Anterior cingulate cortex (tissue), 58 donors: ENCODE measurements at places on chromosomes 11 and 22.
A peak's percentile ranks its signal among the peaks of the same experiment; 100 is the strongest.

DNA sequence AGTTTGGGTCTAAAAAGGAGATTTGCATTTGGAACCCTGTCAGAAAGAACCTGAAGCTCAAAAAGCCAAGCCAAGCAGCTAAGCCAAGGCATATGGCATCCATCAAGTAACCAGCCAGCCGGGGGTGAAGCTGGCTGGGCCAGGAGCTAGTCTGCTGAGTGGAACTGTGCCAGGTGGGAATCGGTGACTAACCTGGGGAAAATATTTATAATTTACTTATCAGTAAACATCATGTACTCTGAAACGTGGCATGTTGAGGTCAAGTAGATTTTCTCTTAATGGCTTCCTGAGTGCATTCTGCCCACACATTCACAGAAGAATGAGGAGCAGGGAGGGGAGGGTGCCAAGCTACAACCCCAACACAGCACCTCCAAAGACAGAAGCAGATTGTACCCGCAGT is 70.5 kb upstream of the SESN3 start:
- no peak for DNase-seq

- no peak for DNase-seq
These were observed 1.8 kb upstream of the VSTM5 start for GRCh38 chr11:93852242-93852641.

- peak; percentile 38 for DNase-seq
These were observed 42.1 kb downstream of the PAX6 start for GRCh38 chr11:31768749-31769640.

- DNase-seq = no peak
These were observed 125.9 kb downstream of the RCN1 start for GRCh38 chr11:32216749-32217148.

GRCh38 chr22:32518848-32519247 is 44.2 kb downstream of the FBXO7 start:
- DNase-seq = no peak

DNA sequence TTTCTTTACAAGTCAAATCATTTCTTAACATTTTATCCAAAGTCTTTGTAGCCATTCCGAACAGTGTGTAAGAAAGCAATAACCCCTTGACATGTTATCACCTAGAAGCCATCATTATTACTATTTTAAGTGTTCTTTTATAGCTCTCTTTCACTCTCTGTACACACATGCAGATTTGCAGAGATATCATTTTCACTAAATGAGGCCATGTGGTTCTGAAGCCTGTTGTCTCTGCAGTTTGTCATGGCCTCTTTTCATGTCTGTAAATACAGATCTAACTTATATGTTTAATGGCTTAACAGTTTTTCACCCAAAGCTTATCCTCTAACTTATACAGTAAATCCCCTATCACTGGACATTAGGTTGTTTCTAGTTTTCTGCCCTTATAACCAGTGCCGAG is 166.8 kb downstream of the MYO18B start:
- no peak for DNase-seq

DNA sequence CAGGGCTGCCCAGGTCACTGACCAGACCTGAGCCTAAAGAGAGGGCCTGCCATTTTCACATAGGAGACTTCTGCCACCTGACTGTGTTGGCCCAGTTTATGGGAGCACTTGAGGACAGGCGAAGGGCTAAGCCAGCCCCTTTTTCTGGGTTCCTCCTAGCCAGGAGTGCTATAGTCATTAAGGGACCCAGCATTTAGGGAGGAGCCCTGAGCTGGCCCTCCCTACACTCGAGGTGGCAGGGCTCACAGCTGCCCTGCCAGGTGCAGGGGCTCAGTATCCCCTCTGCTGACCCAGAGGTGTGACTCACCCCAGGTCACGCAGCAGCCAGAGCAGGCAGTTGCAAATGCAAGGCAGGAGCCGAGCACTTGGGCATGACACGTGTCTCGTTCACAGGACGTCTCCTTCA is 86.3 kb upstream of the CRYBB3 start:
- no peak for DNase-seq

GRCh38 chr22:28247667-28248363 is 328.8 kb upstream of the PITPNB start:
- DNase-seq = no peak

GRCh38 chr11:118238421-118238820 is 13.6 kb upstream of the JAML start:
- DNase-seq = no peak

DNA sequence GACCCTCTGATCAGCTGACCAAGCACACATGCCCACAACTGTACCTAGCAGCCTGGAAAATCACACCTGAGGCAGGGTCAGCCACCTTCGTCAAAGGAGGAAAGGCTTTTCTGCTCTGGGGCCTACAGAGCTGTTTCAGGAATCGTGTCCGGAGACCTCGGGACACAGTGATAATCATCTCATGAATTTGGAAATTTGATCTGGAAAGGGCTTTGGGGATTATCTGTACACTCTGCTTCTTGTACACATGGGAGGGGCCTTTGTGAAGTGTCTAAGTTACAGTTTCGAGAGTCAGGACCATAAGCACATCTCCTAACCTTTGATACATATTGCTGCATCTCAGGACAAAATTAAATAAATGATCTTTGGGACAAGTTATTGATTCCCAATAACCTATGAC is 1421.2 kb upstream of the TENM4 start:
- no peak for DNase-seq

DNA sequence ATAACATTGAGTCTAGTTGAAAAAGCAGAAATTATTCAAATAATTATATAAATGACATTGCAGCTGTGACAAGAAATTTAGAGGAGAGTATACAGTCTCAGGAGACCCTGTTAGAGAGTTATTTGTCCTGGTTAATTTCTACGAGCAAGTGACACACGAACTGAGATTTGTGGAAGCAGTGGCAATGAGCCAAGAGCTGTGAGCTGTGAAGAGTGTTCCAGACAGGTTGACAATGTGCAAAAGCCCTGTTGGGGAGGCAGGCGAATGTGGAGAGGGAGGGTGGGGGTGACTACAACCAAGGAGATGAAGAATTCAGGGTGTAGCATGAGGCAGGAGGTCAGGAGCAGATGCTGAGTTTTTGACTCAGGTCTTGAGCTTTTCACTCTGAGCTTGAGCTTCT is 620.2 kb upstream of the TENM4 start:
- DNase-seq = no peak

- DNase-seq = no peak
These were observed 4.7 kb downstream of the CXCR5 start for GRCh38 chr11:118888398-118888797.

GRCh38 chr11:113977701-113978100 is 2.8 kb downstream of the HTR3A start:
- no peak for DNase-seq

- no peak for DNase-seq
These were observed 23.8 kb downstream of the TEAD1 start for GRCh38 chr11:12698048-12698447.

DNA sequence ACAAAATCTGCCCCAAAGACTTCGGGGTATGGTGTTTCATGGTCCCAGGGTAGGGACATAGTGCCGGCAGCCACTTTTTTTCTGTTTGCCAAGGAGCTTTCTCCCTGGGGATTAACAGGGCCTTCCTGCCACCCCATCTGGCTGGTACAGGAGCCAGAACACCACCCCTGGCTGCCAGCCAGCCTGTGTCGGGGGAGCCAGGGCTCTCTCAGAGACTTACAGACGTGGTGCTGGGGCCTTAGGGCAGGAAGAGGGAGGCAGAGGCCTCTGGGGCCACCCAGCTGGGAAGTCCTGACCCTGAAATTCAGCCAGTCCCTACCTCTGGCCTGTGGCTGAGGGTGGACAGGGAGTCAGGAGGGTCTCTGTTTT is 52.4 kb upstream of the CDON start:
- DNase-seq = no peak

GRCh38 chr22:22060200-22061084 is 77.9 kb upstream of the TOP3B start:
- DNase-seq = peak; percentile 50

- no peak for DNase-seq
These were observed 2.3 kb downstream of the CASTOR1 start for GRCh38 chr22:30286813-30287647.

DNA sequence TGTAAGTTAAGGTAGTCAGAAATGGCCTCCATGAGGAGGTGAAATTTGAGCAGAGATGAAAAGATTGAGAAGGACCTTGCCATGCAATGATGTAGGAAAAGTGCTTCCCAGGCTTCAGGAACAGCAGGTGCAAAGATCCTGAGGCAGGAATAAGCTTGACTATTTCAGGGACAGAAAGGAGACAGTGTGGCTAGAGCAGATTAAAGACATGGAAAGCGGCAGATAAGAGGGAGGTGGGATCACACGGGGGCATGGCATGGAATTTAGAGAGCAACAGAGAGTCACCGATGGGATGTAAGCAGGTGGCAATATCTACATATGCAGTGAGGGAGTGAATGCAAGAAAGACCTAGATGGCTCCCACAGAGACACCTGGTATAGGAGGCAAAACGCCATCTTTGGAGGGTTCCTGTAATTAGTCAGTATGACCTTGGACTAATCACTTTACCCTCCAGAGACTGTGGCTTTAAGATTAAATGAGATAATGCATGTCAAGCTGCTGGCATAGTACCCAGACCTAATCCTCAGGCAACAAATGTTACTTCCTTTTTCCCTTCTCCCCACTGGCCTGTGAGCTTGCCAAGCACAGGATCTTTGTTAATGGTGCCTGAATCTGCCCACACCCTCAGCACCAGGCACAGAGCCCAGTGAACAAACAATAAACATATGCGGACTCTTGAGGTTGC is 24.6 kb upstream of the ACER3 start:
- no peak for DNase-seq

GRCh38 chr22:42791721-42792452 is 65.2 kb downstream of the ARFGAP3 start:
- DNase-seq = no peak

- no peak for DNase-seq
These were observed 2.1 kb downstream of the FXYD6 start for GRCh38 chr11:117874253-117874909.

GRCh38 chr11:1772270-1773130 is 8.8 kb upstream of the CTSD start:
- DNase-seq = no peak

GRCh38 chr11:66032957-66033735 is 6.9 kb upstream of the CATSPER1 start:
- no peak for DNase-seq

- DNase-seq = no peak
These were observed 30.2 kb upstream of the SWAP70 start for GRCh38 chr11:9633679-9634078.

DNA sequence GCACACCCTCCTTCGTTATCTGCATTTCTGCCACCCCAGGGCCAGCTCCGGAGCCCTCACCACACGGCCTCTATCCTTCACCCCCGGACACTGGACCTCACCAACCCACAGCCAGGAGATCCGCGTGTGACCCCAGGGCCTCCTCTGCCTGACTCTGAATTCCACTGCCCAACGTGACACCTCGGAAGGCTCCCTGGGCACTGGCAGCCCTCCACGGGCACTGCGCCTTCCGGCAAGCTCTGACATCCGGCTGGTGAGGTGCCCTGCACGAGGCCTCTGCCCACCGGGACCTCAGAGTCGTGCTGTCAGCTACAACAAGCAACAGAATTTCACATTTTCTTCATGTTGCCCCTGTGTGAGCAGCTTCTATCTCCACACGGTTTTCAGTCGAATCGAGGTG is 148.3 kb downstream of the CRYBB2 start:
- DNase-seq = no peak

DNA sequence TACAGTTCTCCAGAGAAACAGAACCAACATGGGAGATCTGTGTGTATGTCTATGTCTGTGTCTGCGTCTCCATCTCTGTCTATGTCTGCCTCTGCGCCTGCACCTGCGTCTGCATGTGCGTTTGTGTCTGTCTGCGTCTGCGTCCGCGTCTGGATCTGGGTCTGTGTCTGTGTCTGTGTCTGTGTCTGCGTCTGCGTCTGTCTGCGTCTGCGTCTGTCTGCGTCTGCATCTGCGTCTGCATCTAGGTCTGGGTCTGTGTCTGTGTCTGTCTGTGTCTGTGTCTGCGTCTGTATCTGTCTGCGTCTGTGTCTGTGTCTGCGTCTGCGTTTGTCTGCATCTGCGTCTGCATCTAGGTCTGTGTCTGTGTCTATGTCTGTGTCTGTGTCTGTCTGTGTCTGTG is 88.4 kb upstream of the SLC22A12 start:
- no peak for DNase-seq

GRCh38 chr11:120141113-120141767 is 3.3 kb upstream of the TRIM29 start:
- DNase-seq = no peak

GRCh38 chr11:20671856-20672546 is 2.6 kb downstream of the NELL1 start:
- no peak for DNase-seq

DNA sequence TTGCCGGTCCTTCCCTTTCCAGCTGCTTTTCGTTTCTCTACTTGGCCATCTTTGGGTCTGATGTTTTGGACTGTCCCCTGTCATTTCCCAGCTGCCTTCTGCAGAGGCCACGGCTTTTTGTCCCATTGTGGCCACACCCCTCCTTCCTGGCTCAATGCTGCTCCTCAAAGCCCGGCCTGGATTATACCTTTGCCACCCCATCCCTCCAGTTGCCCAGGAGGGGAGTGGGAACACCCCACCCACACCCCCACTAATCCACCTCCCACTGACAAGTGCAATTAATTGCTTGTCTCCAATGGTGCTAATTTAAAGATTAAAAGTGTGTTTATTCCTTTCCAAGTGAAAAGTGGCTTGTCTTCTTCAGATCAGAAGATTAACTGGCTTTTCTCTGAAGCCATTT is 34.2 kb upstream of the CSNK2A3 start:
- DNase-seq = no peak

- DNase-seq = no peak
These were observed 13.2 kb downstream of the ANKK1 start for GRCh38 chr11:113400631-113401230.

DNA sequence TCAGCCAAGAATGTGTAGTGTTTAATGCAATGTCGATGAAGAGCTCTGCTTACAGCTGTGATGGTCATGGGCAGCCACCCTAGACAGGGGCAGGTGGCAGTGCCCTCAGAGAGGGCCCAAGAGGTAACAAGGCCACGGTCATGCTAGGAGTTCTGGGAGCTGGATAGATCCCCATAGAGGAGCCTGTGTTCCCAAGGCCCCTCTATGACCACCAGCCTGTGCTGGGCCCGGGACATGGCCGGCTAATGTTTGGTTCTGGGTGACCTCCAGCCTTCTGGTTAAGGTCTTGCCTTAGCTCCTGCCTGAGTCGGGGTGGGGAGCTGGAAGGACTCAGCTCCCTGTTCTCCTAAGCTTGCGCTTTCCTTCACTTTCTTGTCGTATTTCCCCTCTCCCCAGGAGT is 65.1 kb downstream of the GRIK4 start:
- no peak for DNase-seq

- DNase-seq = no peak
These were observed 1.4 kb upstream of the MADD start for GRCh38 chr11:47268448-47269001.
